IPS DF 6.9 (cell line): ENCODE measurements at places on chromosomes 3 and 15.

DNA sequence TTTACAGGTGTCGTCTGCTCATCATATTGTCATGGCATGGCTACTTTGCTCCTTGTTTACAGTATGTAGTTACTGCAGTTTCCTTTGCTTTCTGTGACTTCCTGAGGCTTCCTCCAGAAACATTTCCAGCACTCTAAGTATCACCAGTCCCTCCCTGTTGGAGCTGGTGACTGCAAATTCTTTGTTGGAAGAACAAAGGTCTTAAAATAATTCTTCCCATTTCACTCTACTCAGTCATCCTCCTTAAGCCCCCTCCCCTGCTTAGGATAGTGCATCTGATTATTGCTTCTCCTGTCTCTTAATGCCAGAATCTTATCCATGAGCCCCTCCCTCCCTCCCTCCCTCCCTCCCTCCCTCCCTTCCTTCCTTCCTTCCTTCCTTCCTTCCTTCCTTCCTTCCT, 72.0 kb downstream of the C3orf38 start:
- no peak for DNase-seq
- peaks cover 2% of the 10 kb centered on the region; the same call in 1 of the 2 replicates for H3K4me1 ChIP-seq
- no peaks in the 10 kb centered on the region for H3K27me3 ChIP-seq
- no peaks in the 10 kb centered on the region for H3K36me3 ChIP-seq
- no peak overlapping the region for H3K27ac ChIP-seq

GRCh38 chr3:31462050-31462569, 70.6 kb upstream of the STT3B start:
- H3K27ac ChIP-seq, result no peak overlapping the region
- no peak for DNase-seq
- no peaks in the 10 kb centered on the region for H3K36me3 ChIP-seq
- no peaks in the 10 kb centered on the region for H3K27me3 ChIP-seq
- peaks cover 1% of the 10 kb centered on the region; the same call in 1 of the 2 replicates for H3K4me1 ChIP-seq
- H3K4me3 ChIP-seq, result no peak overlapping the region

DNA sequence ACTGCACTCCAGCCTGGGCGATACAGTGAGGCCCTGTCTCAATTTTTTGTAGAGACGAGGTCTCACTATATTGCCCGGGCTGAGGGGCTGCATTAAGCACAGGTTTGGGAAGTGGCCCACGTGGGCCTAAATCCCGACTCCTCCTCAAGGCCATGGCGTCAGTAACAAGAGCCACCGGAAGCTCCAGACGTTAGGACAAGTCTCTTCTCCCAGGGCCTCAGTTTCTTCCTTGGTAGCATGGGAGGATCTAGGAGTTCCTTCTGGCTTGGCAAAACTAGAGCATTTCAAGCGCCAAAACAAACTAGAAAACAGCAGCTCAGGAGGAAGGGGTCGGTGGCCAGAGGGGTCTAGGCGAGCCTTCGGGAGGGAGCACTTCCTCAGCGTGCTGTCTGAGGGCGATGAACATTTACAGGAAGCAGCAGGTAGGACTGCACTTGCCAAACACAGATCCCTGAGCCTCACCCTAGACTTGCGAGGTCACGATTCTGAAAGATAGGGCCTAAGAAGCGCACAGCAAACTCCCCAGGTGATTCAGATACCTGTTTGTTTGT, 536 bp downstream of the SNAPC5 start:
- H3K4me1 ChIP-seq, result no peaks in the 10 kb centered on the region
- H3K27ac ChIP-seq, result no peak overlapping the region
- DNase-seq, result no peak
- peak overlapping the region; percentile 36; the same call in 1 of the 2 replicates for H3K4me3 ChIP-seq

- no peak overlapping the region for H3K27ac ChIP-seq
- no peaks in the 10 kb centered on the region for H3K36me3 ChIP-seq
- no peak for DNase-seq
- no peak overlapping the region for H3K4me3 ChIP-seq
- H3K27me3 ChIP-seq, result no peaks in the 10 kb centered on the region
These were observed 2.3 kb upstream of the IDH2 start for GRCh38 chr15:90104551-90104950.

DNA sequence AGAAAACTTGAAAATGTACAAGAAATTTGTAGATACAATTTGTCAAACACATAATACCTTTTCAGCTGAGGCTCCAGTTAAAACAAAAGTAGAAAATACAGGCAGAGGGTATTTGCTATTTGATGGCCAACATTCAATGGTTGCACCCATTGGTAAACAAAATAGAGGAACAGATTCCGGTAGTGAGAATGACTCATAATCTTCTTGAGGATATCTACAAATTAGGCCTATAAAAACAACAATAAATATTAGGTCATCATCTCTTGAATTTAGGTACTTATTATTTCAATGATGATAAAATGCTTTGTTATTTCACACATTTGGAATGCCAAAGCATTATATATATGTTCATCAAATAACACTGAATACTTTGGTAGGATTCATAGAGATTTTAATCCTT, 53.4 kb downstream of the DENND4A start:
- no peaks in the 10 kb centered on the region for H3K27me3 ChIP-seq
- no peak overlapping the region for H3K4me3 ChIP-seq
- H3K27ac ChIP-seq, result no peak overlapping the region
- no peaks in the 10 kb centered on the region for H3K4me1 ChIP-seq
- no peak for DNase-seq
- H3K36me3 ChIP-seq, result no peaks in the 10 kb centered on the region

DNA sequence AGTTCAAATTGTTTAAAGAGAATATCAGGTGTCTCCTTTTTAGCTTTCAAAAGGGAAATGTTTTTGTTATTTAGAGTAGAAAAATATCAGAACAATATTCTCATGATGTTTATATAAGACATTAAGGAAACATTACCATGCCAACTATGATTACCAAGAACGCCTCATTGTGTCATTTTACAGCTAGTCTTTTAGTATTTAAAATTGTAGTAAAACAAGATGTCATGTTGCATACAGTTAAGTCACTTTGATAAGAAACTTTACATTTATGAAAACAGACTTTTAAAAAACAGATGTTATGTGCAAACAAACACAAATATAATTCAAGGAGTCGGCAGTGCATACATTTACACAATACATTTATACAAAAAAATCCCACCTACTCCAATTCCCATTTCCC, 4.4 kb downstream of the PLSCR4 start:
- H3K4me3 ChIP-seq, result no peak overlapping the region
- H3K27ac ChIP-seq, result no peak overlapping the region
- DNase-seq, result no peak

GRCh38 chr3:197896421-197896820, 53.6 kb upstream of the RPL35A start:
- no peaks in the 10 kb centered on the region for H3K4me1 ChIP-seq
- no peak overlapping the region for H3K27ac ChIP-seq
- no peak for DNase-seq
- no peak overlapping the region for H3K4me3 ChIP-seq
- H3K27me3 ChIP-seq, result no peaks in the 10 kb centered on the region

DNA sequence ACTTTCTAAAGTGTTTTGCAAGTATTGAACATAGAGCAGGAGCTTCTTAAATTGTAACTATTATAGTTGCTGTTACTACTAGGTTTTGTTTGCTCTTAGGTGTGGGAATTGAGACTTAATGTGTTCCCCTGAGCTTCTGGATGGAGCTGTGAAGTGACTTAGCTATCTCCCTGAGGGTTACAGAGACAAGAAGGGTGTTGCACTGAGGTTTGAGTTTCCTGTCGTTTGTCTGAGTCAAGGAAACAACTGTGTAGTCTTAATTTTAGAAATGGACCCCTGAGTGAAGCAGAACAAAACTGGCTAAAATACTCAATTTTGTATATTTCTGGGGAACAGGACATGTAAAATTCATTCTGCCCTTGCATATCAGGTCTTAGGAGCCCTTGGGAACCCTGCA, 20.4 kb downstream of the TTC21A start:
- DNase-seq, result no peak
- H3K36me3 ChIP-seq, result no peaks in the 10 kb centered on the region
- no peaks in the 10 kb centered on the region for H3K27me3 ChIP-seq
- no peak overlapping the region for H3K4me3 ChIP-seq
- peaks cover 1% of the 10 kb centered on the region; the same call in 1 of the 2 replicates for H3K4me1 ChIP-seq

DNA sequence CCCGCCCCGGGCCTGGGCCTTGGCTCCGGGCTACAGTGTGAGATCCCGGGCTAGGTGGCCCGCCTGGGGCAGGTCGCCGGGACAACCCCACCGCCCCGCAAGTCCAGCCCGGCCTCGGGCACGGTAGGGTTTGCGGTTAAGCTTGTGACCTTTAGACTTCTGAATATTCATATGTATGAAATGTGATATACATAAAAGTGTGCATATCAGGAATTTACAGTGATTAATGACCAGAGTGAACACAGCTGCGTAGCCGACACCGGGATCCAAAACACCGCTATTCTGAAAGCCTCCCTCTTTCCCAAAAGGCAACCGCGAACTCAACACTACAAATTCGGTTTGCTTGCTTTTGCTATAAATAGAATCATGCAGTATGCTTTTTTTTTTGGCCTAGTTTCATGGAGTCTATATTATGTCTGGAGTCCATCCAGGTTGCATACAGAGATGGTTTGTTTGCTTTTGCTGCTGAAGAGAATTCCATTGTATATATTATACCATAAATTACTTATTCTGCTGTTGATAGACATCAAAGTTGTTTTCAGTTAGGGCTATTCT, 636 bp upstream of the SNRPA1 start:
- H3K27me3 ChIP-seq, result no peaks in the 10 kb centered on the region
- no peaks in the 10 kb centered on the region for H3K36me3 ChIP-seq
- no peaks in the 10 kb centered on the region for H3K4me1 ChIP-seq
- H3K4me3 ChIP-seq, result peak overlapping the region; percentile 98; the same call in 1 of the 2 replicates

DNA sequence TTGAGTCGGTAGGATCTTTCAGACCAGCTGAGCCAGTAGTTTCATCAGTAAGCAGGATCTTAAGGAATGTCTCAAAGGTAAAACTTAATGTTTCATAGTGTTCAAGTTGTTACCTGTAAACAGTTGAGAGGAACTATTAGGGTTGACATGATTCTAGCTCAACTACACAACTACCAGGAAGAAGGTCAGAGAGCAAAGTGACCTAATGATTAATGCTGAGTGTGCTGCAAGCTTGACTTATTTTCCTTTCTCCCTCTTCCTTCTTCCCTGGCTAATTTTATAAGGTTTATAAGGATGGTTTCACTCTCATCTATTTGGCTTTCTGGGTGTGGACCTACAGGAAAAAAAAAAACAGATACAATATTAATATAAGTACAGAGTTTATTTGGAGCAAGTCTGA, 30.2 kb upstream of the LHFPL4 start:
- peaks cover 2% of the 10 kb centered on the region for H3K4me1 ChIP-seq
- H3K27ac ChIP-seq, result no peak overlapping the region
- DNase-seq, result no peak
- no peaks in the 10 kb centered on the region for H3K27me3 ChIP-seq
- no peaks in the 10 kb centered on the region for H3K36me3 ChIP-seq
- no peak overlapping the region for H3K4me3 ChIP-seq

DNA sequence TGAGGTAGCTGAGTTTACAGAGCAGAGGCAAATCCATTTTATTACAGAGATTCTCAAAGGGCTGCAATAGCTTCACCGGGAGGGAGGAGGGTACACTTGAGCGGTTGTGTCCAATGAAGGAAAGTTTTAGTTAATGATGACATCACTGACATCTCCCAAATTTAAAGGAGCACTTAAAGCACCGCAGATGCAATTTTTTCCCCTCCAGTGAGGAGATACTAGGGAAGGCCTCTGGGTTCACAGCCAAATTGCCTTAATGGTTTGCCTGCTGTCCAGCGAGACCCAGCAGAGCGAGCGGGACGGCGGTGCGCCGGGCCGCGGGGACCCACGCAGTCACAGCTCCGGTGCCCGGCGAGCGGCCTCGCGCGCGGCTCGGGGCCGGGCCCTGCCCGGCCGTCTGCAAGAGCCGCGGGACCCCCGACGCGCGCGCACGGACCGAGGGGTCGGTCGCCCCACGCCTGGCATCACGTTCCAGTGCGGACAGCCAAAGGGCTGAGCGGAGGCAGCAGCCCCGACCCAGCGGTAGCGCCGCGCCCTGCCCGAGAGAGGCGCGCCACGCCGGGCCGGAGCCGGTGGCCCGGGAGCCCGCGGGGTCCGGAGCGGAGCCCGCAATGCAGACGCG, 160.5 kb upstream of the CHRNA7 start:
- no peak overlapping the region for H3K27ac ChIP-seq
- peaks cover 5% of the 10 kb centered on the region; the same call in 1 of the 2 replicates for H3K27me3 ChIP-seq
- H3K4me3 ChIP-seq, result peak overlapping the region; percentile 81; the same call in 1 of the 2 replicates
- H3K4me1 ChIP-seq, result peaks cover 2% of the 10 kb centered on the region; the same call in 1 of the 2 replicates
- no peaks in the 10 kb centered on the region; the same call in 1 of the 2 replicates for H3K36me3 ChIP-seq

- H3K4me3 ChIP-seq, result no peak overlapping the region
- no peak for DNase-seq
- H3K4me1 ChIP-seq, result no peaks in the 10 kb centered on the region
- no peaks in the 10 kb centered on the region for H3K27me3 ChIP-seq
- no peaks in the 10 kb centered on the region for H3K36me3 ChIP-seq
These were observed 46.3 kb upstream of the P3H2 start for GRCh38 chr3:190166948-190167347.

- no peak overlapping the region for H3K4me3 ChIP-seq
- H3K4me1 ChIP-seq, result no peaks in the 10 kb centered on the region
- H3K36me3 ChIP-seq, result no peaks in the 10 kb centered on the region
- H3K27ac ChIP-seq, result no peak overlapping the region
- H3K27me3 ChIP-seq, result no peaks in the 10 kb centered on the region
- DNase-seq, result no peak
These were observed 103.4 kb upstream of the FHIT start for GRCh38 chr3:61354604-61355003.

GRCh38 chr3:129344540-129345220, 66.0 kb downstream of the HMCES start:
- H3K27me3 ChIP-seq, result no peaks in the 10 kb centered on the region
- no peaks in the 10 kb centered on the region for H3K36me3 ChIP-seq
- no peak overlapping the region for H3K27ac ChIP-seq
- H3K4me1 ChIP-seq, result no peaks in the 10 kb centered on the region
- DNase-seq, result peak; percentile 39

DNA sequence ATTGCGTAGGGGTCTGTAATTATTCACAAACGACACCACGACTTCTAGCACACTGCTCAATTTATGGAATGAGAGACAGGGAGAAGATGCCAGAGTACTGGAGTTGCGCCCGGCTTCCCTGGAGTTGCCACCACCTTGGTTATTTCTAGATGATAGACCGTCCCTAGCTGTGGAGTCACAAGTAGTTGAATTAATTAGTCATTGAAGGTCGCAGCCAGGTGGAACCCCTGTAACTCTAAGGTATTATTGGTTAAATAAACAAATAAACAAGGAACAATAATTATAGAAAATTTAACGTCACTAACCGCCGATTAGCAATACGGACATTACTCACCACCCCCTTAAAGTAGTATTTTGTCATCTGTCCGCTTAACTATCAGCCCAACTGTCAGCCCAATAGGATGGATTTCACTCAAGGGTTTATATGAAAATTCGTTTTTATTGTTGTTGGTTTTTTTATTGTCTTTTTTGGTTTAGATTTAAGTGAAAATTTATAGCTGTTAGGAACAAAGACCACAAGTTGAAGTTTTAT, 911 bp upstream of the AZI2 start:
- no peaks in the 10 kb centered on the region for H3K27me3 ChIP-seq
- peak overlapping the region; percentile 51; the same call in 1 of the 2 replicates for H3K4me3 ChIP-seq
- no peak overlapping the region for H3K27ac ChIP-seq
- no peaks in the 10 kb centered on the region for H3K4me1 ChIP-seq
- DNase-seq, result no peak

- no peak for DNase-seq
- no peak overlapping the region for H3K27ac ChIP-seq
- H3K4me3 ChIP-seq, result no peak overlapping the region
- H3K27me3 ChIP-seq, result no peaks in the 10 kb centered on the region
- H3K36me3 ChIP-seq, result no peaks in the 10 kb centered on the region
- no peaks in the 10 kb centered on the region; the same call in 1 of the 2 replicates for H3K4me1 ChIP-seq
These were observed 645.6 kb upstream of the CBLB start for GRCh38 chr3:106514431-106514830.
